ENCODE measurements at places on chromosomes 12 and 14. TPM values are rescaled to one million over a fixed set of nuclear protein-coding genes. Genes with fewer than 3 reads are reported as not detected.

The DLST gene
- 126 TPM for total RNA-seq

The SLC10A1 gene
- total RNA-seq = not detected

The SSPN gene
- total RNA-seq = not detected

The ETFBKMT gene
- total RNA-seq = 1.2 TPM

The PRH2 gene
- total RNA-seq = not detected

The CACNB3 gene
- 10.0 TPM for total RNA-seq

DNA sequence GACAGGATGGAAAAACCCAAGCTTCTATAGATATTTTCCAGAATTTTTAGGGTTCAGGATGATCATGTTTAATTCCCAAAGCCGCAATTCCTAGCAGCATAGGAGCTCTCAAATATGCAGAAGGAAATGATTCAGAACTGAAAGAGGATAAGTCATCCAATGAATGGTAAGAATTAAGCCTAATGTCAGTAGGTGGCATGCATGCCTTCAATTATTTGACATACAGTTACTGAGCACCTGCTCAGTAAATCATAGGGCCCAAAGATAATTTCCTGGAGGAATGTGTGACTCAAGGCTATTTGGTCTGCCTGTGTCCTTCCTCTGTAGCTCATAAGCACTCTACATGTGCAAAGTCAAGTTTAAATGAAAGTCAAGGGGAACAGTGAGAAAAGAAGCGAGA lies 116.8 kb upstream of the SLC38A4 start:
- no peak overlapping the region for H3K4me3 ChIP-seq
- H3K27me3 ChIP-seq = peaks cover 3% of the 10 kb centered on the region
- H3K27ac ChIP-seq = no peak overlapping the region
- no peaks in the 10 kb centered on the region for H3K36me3 ChIP-seq
- H3K4me1 ChIP-seq = no peaks in the 10 kb centered on the region

DNA sequence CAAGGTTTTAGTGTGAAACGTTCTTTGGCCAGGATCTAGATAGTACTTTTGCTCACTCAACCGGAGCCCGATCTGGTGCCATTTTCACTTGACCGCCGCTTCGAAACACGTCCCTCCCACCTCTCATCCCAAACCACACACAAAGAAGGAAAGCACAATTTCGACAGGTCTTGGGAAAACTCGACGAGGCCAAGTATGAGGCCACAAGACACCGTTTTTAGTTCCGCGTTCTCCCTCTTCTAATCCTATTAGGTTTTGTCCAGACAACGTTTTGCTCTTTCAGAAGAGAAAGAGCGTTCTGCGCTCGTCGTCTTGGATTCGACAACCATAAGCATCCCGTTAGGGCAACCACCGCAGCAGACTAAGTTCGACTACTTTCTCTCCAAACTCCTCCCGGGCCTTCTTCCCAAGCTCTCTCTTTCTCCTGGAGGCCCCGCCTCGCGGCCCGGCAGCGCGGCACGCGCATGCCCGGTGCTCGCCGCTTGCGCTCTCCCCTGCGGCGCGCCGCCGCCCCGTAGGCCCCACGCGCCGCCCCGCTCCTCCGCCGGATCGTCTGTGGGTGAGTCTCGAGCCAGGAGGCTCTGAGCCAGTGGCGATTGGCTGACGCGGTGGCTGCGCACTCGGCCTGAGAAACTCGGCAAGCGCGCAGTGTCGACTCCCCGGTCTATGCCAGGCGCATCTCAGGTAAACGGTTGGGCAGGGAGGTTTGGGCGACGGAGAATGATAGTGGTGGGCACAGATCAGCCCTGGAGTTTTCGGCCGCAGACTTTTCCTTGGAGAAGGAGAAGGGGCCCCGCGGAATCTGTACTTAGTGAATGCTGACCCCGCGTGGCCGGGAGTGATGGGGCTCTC lies at the start of gene MIPOL1:
TSS of gene MIPOL1 (plus strand) at position 517 of the 852 bp plus-strand sequence. CDS start 49,952 bp downstream, outside the sequence.
- peak; percentile 12 for DNase-seq
- H3K4me3 ChIP-seq = peak within 1 kb of the TSS; percentile 67
- peaks cover 21% of the 10 kb centered on the region for H3K27me3 ChIP-seq
- H3K4me1 ChIP-seq = peaks cover 11% of the 10 kb centered on the region
- no peaks in the 10 kb centered on the region for H3K36me3 ChIP-seq

GRCh38 chr12:24806386-24806785 lies 142.5 kb downstream of the BCAT1 start:
- H3K4me3 ChIP-seq = no peak overlapping the region
- no peak overlapping the region for H3K27ac ChIP-seq
- H3K4me1 ChIP-seq = peaks cover 5% of the 10 kb centered on the region
- H3K36me3 ChIP-seq = no peaks in the 10 kb centered on the region
- H3K27me3 ChIP-seq = no peaks in the 10 kb centered on the region

GRCh38 chr14:101031186-101031585 lies 127.7 kb upstream of the RTL1 start:
- H3K4me1 ChIP-seq = no peaks in the 10 kb centered on the region
- no peak overlapping the region for H3K27ac ChIP-seq
- no peaks in the 10 kb centered on the region for H3K36me3 ChIP-seq
- no peaks in the 10 kb centered on the region for H3K27me3 ChIP-seq
- DNase-seq = no peak

- peaks cover 36% of the 10 kb centered on the region for H3K36me3 ChIP-seq
- no peak for DNase-seq
- no peak overlapping the region for H3K27ac ChIP-seq
Observed at GRCh38 chr14:81187832-81188522, 32.8 kb downstream of the GTF2A1 start.

GRCh38 chr14:68724914-68725313 lies 68.0 kb downstream of the ZFP36L1 start:
- no peaks in the 10 kb centered on the region for H3K27me3 ChIP-seq
- no peak for DNase-seq
- no peak overlapping the region for H3K27ac ChIP-seq
- H3K36me3 ChIP-seq = no peaks in the 10 kb centered on the region

- peaks cover 4% of the 10 kb centered on the region for H3K27me3 ChIP-seq
- no peaks in the 10 kb centered on the region for H3K36me3 ChIP-seq
- no peak for DNase-seq
- no peak overlapping the region for H3K27ac ChIP-seq
Observed at GRCh38 chr12:126869644-126870043, 1397.3 kb upstream of the TMEM132C start.

DNA sequence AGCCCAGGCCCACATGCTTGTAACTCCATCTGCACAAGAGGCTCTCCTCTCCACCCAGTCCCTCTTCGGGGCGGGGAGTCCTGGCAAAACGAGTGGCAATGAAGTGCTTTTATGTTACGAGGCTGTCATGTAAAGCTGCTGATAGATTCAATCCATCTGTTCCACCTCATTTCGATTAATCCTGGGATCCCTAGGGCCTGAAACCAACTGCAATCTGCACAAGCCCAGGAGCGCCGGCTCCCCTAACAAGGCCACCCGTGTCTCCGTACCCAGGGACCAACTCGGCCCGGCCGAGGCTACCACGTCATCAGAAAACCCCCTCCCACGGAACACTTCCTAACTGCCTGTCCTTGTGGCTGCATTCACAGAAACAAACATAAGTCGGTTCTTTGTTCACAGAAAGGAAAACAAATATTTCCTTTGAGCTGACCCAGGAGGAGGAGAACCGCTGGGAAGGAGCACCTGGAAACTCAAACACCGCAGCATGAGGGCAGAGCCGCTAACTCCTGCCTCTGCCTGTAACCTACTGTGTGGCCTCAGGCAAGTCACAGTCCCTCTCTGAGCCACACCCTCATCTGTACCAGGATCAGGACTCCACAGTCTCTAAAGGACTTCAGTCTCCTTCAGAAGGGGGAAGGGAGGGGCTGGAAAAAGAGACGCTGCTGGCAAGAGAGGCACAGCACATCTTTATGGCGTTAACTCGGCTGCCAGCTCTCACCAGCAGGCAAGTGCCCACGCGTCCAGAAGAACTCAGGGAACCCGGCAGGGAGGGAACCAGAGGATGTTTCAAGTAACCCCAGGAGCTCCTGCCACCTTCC lies 47.8 kb downstream of the CCDC88C start:
- H3K27ac ChIP-seq = peak overlapping the region; percentile 90
- peaks cover 3% of the 10 kb centered on the region for H3K36me3 ChIP-seq
- peak; percentile 59 for DNase-seq
- H3K27me3 ChIP-seq = no peaks in the 10 kb centered on the region
- H3K4me1 ChIP-seq = peaks cover 99% of the 10 kb centered on the region
- peak overlapping the region; percentile 63 for H3K4me3 ChIP-seq

GRCh38 chr14:93765155-93765554 lies 23.1 kb downstream of the PRIMA1 start:
- peaks cover 14% of the 10 kb centered on the region for H3K27me3 ChIP-seq
- H3K4me3 ChIP-seq = no peak overlapping the region
- no peak overlapping the region for H3K27ac ChIP-seq
- no peaks in the 10 kb centered on the region for H3K4me1 ChIP-seq

- no peak overlapping the region for H3K27ac ChIP-seq
- H3K4me1 ChIP-seq = no peaks in the 10 kb centered on the region
- no peak for DNase-seq
- no peak overlapping the region for H3K4me3 ChIP-seq
- no peaks in the 10 kb centered on the region for H3K36me3 ChIP-seq
- H3K27me3 ChIP-seq = no peaks in the 10 kb centered on the region
Observed at GRCh38 chr12:13573698-13574321, 377.3 kb downstream of the EMP1 start.

GRCh38 chr12:100058482-100059029 lies 73.8 kb upstream of the ANKS1B start:
- DNase-seq = no peak
- H3K27ac ChIP-seq = no peak overlapping the region
- H3K4me1 ChIP-seq = no peaks in the 10 kb centered on the region
- no peaks in the 10 kb centered on the region for H3K27me3 ChIP-seq

DNA sequence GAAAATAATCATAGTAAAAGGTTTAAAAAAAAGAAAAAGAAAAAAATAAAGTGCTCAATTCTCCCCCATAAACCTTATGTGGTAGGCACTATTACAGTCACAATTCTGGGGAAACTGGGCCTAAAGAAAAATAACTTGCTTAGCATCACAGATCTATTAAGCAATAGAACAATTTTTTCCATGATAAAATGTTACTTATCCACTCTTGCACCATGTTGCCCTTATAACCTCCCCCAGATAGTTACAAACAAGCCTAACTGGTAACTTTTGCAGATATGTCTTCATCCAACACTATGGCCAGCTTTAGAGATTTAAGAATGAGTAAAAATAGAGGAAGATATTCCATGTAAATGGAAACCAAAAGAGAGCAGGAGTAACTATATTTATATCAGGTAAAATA lies 164.8 kb downstream of the DUSP6 start:
- H3K4me1 ChIP-seq = peaks cover 1% of the 10 kb centered on the region
- H3K36me3 ChIP-seq = peaks cover 8% of the 10 kb centered on the region
- DNase-seq = no peak
- H3K4me3 ChIP-seq = no peak overlapping the region
- H3K27ac ChIP-seq = no peak overlapping the region

- H3K27me3 ChIP-seq = no peaks in the 10 kb centered on the region
- H3K27ac ChIP-seq = no peak overlapping the region
- peaks cover 2% of the 10 kb centered on the region for H3K4me1 ChIP-seq
- no peaks in the 10 kb centered on the region for H3K36me3 ChIP-seq
- no peak overlapping the region for H3K4me3 ChIP-seq
Observed at GRCh38 chr12:27226407-27226929, 17.6 kb upstream of the STK38L start.

DNA sequence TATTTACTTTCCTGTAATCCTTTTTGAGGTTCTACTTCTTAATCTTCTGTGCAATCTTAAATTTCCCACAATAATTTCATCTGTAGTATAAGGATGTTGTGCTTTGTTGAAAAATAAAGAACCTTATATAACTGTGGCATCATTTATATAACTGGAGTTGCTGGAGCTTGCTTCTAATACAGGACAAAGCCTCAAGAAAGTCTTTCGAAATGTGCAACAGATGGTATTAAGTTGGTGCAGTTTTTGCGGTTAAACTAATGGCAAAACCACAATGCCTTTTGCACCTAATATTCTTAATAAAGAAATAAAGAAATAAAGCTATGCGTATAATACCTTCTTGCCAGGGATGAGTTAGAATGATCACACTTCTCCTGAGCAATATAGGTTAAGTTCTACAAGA lies 180.0 kb downstream of the KITLG start:
- no peak overlapping the region for H3K4me3 ChIP-seq
- H3K36me3 ChIP-seq = no peaks in the 10 kb centered on the region
- no peaks in the 10 kb centered on the region for H3K27me3 ChIP-seq
- H3K27ac ChIP-seq = no peak overlapping the region
